ENCODE measurements at places on chromosomes 2 and 18. TPM values are rescaled to one million over a fixed set of nuclear protein-coding genes. Genes with fewer than 3 reads are reported as not detected.

DNA sequence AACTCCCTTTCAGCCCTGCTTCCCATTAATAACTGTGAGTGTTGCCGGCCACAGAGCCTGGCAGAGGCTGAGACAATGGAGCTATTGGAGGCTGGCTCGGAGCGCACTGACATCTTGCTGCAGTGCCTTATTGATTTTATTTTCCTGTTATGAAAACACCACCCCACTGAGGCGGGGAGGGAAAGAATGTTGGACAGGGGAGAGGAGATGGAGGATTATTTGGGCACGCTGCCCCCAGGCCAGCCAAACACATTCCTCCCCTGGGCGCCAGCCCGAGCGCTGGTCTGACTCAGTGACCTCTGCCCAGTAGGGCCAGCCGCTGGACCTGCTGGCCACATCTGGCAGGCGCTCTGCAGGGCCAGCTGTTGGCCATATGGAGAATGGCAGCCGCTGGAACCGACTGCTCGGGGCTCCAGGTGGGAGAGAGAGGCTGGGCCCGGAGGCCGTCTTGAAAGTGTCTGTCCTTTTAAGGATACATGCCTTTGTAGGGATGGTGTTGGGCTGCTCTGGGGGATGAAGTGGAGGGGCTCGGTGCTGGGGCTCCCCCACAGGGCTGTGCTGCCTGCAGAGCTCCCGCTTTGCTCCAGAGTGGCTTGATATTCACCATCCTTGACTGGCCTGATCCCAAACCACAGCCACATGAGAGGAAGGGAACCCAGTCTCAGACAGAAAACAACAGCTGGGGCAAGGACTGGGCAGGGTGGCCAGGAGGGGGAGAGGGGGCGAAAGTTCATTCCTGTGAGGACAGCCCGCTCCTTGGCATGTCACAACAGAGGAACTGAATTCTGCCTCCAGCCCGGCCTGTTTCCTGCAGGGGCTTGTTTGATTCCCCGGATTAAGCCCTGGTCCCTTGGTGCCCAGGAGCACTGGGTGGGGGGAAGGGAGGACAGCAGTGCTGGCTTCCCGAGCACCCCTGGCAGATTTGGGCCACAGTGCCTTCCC, 179.0 kb downstream of the KLHL29 start:
- H3K36me3 ChIP-seq, result no peaks in the 10 kb centered on the region
- no peaks in the 10 kb centered on the region for H3K4me1 ChIP-seq
- DNase-seq, result no peak

GRCh38 chr2:78417355-78417754, 608.1 kb upstream of the REG3G start:
- no peak for DNase-seq
- no peak overlapping the region for H3K27ac ChIP-seq
- H3K4me3 ChIP-seq, result no peak overlapping the region
- no peaks in the 10 kb centered on the region for H3K4me1 ChIP-seq
- H3K27me3 ChIP-seq, result no peaks in the 10 kb centered on the region

The SIX3 gene
- total RNA-seq, result not detected

- no peak overlapping the region for H3K27ac ChIP-seq
- H3K36me3 ChIP-seq, result no peaks in the 10 kb centered on the region
- no peak for DNase-seq
These were observed 151.7 kb upstream of the KLF7 start for GRCh38 chr2:207317378-207317984.

All from CD4-positive, alpha-beta T cell (primary cell).